Astrocyte (in vitro differentiated cells and primary cell): ENCODE measurements at places on chromosomes 1 and 21. TPM values are rescaled to one million over a fixed set of nuclear protein-coding genes. Genes with fewer than 3 reads are reported as not detected.

Gene AKR1A1
- total RNA-seq = 118 and 129 TPM in 2 replicates

Gene PAPPA2
- 19.0 and 21.5 TPM in 2 replicates for total RNA-seq

Gene LGALS8
- 23.1 and 27.9 TPM in 2 replicates for total RNA-seq

Gene SPATA45
- total RNA-seq = 0.65 TPM in 1 of 2 replicates, not detected in the other

Gene TFF2
- not detected in 2 replicates for total RNA-seq

Gene IGSF5
- 0.26 and 0.64 TPM in 2 replicates for total RNA-seq

Gene CHODL
- 0.36 and 0.38 TPM in 2 replicates for total RNA-seq

Gene LCE1C
- total RNA-seq = not detected in 2 replicates

Gene TFF1
- total RNA-seq = not detected in 2 replicates

Gene KRTAP21-2
- not detected in 2 replicates for total RNA-seq

Gene RGS8
- total RNA-seq = 0.09 and 0.12 TPM in 2 replicates

Gene DR1
- 76.9 and 77.1 TPM in 2 replicates for total RNA-seq

Gene GUCA2B
- total RNA-seq = not detected in 2 replicates

Gene DCST1
- not detected in 2 replicates for total RNA-seq

Gene ST6GALNAC3
- 1.8 and 3.2 TPM in 2 replicates for total RNA-seq

Gene USH2A
- total RNA-seq = 0.02 TPM in 2 replicates

Gene CELA3B
- not detected in 2 replicates for total RNA-seq

Gene SUSD4
- total RNA-seq = 9.2 and 18.8 TPM in 2 replicates

Gene HHAT
- 11.4 and 12.0 TPM in 2 replicates for total RNA-seq

Gene RPTN
- total RNA-seq = 0.07 and 0.09 TPM in 2 replicates

Gene SLAMF9
- 0.43 TPM in 1 of 2 replicates, not detected in the other for total RNA-seq

Gene LENEP
- 0.99 TPM in 1 of 2 replicates, not detected in the other for total RNA-seq

Gene KIAA0040
- 5.0 and 5.2 TPM in 2 replicates for total RNA-seq

Gene PDZK1IP1
- total RNA-seq = 0.34 TPM in 1 of 2 replicates, not detected in the other

Gene GPR52
- total RNA-seq = 0.55 and 1.1 TPM in 2 replicates

Gene RHCE
- 0.75 and 1.4 TPM in 2 replicates for total RNA-seq

Gene TAS1R1
- not detected in 2 replicates for total RNA-seq

Gene UBIAD1
- total RNA-seq = 15.4 and 15.5 TPM in 2 replicates

Gene CYP4X1
- total RNA-seq = 0.24 TPM in 1 of 2 replicates, not detected in the other

Gene RHEX
- not detected in 2 replicates for total RNA-seq

Gene NFASC
- 26.7 and 29.6 TPM in 2 replicates for total RNA-seq

Gene HTR6
- 0.11 TPM in 1 of 2 replicates, not detected in the other for total RNA-seq

Gene CRB1
- not detected in 2 replicates for total RNA-seq

Gene ASCL5
- total RNA-seq = not detected in 2 replicates

Gene LYPLA2
- total RNA-seq = 79.0 and 91.7 TPM in 2 replicates

Gene GNB1
- 583 and 602 TPM in 2 replicates for total RNA-seq

Gene LDLRAD1
- total RNA-seq = not detected in 2 replicates

Gene SPRR5
- total RNA-seq = not detected in 2 replicates
